ENCODE measurements at places on chromosomes 5 and 9.

DNA sequence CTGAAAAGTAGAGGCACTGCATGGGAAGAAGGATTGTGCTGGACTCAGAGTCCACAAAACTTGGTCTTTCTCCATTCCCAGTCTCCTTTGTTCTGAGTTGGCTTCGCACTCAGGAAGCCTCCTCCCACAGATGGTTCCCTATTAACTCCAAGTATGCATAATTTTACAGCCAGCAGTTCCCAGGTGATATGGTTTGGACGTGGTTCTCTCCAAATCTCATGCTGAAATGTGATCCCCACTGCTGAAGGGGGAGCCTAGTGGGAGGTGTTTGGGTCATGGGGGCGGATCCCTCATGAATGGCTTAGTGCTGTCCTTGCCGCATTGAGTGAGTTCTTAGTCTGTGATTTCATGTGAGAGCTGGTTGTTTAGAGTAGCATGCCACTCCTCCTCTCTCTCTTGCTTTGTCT, 86.6 kb downstream of the FEM1C start:
- DNase-seq: no peak

DNA sequence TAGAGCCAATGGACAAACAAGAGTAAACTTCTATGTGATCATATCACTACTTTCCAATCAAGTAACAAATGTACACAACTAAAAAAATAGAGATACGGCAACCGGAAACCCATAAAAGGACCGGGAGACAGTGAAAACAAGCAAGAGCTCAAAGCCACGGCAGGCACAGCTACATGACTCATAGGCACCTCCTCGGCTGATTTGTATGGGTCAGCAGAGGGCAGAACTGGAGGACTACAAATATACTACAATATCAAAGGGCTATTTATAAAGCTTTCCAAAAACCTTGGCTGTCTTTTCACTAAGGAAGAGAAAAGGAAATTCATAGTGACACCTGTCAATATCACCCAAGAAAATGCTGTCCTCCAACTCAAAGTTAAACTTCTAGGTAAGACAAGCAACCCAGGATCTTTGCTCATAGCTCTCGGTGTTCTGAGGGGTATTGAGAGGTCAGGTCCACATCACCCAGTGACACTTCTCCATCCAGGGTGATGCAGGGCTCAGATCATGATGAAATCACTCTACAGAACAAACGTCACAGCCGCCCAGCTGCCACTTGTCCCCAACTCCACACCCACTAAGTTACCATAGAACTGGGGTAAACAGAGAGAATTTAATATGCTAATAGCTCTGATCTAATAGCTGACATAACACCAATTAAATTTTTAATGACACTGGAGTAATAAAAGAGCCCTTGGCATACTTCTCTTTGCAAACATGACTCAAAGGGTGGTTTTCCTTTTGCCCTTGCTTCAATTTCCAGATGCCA, 41.3 kb downstream of the PFDN1 start:
- peak; percentile 92 for DNase-seq

DNA sequence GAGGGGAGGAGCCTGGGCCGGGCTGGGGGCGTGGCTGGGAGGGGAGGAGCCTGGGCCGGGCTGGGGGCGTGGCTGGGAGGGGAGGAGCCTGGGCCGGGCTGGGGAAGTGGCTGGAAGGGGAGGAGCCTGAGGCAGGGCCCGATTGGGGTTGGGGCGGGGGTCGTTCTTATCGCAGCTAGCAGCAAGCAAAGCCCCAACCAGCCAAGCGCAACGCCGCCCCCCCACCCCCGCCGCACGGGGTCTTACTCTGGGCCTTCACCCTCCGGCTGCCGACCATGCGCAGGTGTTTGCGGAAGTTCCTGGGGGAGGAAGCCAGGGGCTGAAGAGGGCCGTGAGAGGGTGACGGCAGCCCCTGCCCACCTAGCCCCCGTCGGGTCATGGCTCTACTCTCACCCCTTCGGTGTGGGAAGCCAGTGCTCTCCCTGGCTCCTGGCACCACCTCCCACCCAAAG, 5.0 kb downstream of the NSMF start:
- DNase-seq: no peak

DNA sequence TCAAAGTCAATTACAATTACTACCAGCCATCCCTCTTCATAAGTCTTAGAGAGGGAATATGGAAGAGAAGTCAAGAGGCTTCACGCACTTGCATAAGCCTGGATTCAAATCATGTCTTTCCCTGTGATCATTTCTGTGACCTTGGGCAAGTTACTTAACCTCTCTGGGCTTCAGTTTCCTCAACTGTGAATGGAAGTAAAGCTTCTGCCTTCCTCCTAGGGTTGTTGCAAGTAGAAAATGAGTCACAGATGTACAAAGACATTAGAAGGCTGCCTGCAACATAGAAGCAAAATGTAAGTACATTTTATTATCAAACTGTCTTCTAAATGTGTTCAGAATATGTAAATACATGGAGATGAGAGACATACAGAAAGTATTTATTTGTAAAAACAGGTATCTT, 42.3 kb upstream of the SEMA6A start:
- DNase-seq: no peak

DNA sequence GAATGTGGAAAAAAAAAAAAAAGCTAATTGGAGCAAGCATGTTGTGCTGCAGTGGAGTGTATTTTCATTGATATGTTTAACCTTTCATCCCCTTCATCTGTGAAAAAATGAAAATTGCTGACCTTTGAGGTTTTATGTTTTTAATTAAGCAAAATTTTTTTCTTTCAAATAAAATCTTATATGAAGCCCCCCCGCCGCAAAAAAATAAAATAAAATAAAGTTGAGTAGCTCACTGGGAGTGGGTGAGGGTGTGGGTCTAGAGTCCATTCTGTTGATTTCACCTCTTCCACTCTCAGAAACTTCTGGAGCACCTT, 43.3 kb downstream of the TEK start:
- DNase-seq: no peak

DNA sequence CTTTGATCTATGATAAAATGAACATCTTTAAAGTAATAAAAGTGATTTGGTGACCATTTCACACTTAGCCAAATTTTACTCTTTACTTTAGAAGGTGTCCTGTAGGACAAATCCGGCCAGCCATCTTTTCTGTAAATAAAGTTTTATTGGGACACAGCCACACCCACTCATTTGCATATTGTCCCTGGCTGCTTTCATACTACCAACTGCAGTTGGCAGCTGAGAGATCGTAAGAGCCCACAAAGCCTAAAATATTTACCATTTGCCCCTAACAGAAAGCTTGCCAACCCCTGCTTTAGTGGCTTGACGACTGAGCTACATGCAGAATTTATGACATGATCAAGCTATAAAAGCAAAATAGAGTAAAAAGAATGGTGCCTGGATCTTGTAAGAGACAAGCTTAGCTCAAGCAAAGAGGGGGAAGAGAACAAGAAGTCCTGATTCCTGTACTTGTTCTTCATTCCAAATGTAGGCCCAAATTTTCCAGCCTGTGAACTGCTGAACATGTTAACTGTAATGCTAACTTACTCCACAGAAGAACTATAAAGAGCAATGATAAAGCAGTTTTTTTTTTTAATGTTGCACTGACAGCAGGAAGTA, 7.4 kb upstream of the FBXO10 start:
- DNase-seq: no peak

DNA sequence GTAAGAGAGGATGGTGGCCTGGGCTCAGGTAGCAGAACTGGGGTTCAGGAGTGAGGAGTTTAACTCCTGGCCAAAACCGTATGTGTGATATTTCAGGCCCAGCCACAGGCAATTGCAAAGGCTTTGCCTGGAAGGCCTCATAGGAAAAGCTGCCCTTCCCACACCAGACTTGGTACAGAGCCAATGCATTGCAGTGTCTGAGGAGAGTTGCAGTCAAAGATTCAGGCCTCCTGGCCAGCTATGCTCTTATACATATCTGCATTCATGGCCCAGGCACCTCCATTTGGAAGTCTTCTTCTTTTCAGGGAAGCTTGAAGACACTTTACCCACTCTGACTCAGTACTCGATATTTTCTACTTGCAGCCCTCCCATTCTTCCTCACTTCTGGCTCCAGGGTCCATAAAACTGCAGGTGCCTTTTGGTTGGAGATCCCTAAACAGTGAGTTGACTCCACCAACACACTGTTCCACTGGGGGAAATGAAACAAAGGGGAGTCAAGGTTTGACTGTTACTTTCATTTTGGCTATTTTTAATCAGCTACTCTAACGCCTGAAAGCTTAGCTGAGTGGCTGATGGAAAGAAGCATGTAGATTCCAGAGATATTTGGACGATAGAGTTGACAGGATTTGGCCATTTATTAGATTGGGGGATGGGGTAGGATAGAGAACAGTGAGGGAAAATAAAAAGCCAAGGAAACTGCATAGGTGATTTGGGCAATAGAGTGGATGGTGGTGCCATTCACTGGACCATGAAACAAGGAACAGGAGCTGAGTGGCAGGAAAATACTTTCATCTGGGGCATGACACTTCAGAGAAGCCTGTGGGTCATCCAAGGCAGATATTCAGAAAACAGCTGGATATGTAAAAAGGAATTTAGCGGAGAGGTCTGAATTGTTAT, 30.6 kb upstream of the IL33 start:
- DNase-seq: peak; percentile 9

GRCh38 chr9:116800885-116801284, 113.8 kb downstream of the TRIM32 start:
- no peak for DNase-seq

- DNase-seq: no peak
These were observed at the start of gene WNK2 for GRCh38 chr9:93183663-93184431. WNK2 (plus strand) TSS chr9:93184139; CDS start chr9:93184930, 791 bp downstream.

GRCh38 chr9:120383611-120383998, 196.4 kb downstream of the CDK5RAP2 start:
- DNase-seq: no peak

GRCh38 chr9:110751971-110752370, 83.4 kb downstream of the MUSK start:
- DNase-seq: no peak

DNA sequence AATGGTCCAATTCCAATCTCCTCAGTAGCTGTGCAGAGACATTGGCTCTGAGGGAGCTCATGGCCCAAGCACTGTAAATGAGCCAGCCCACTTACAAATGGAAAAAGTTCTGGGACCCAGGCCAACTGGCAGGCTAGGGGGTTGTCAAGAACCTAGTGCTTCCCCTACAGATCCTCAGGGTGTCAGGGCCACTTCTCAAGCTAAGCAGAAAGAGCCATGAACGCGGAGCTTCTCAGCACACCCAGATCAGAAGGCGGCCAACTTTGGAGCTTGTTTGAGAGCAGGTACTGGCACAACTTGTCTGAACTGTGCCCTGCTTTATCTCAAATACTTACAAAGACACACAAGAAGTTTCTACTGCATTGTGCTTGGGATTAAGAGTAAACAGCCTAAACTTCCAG, 17.5 kb downstream of the TLE1 start:
- DNase-seq: no peak

DNA sequence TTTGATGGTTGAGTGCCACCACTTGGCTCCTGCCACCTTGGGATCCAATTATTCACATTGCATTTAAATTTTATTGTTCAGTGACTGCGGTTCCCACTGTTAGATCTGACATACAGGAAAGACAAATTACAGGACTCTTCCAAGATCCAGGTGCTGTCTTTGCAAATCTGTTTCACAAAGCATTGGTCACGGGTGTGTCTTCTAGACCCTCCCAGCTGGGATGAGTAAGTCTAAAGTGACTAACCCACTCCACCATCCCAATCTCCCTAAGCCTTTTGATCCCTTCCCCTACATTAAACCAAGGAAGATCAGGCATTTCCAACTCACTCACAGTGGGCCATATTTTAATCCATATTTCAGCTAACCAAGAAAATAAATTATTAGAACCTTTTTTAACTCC, 1016.3 kb upstream of the CTNND2 start:
- no peak for DNase-seq

GRCh38 chr5:90293931-90294330, 115.6 kb downstream of the CETN3 start:
- peak; percentile 1 for DNase-seq

- no peak for DNase-seq
These were observed 31.0 kb upstream of the FSD1L start for GRCh38 chr9:105416840-105417239.

DNA sequence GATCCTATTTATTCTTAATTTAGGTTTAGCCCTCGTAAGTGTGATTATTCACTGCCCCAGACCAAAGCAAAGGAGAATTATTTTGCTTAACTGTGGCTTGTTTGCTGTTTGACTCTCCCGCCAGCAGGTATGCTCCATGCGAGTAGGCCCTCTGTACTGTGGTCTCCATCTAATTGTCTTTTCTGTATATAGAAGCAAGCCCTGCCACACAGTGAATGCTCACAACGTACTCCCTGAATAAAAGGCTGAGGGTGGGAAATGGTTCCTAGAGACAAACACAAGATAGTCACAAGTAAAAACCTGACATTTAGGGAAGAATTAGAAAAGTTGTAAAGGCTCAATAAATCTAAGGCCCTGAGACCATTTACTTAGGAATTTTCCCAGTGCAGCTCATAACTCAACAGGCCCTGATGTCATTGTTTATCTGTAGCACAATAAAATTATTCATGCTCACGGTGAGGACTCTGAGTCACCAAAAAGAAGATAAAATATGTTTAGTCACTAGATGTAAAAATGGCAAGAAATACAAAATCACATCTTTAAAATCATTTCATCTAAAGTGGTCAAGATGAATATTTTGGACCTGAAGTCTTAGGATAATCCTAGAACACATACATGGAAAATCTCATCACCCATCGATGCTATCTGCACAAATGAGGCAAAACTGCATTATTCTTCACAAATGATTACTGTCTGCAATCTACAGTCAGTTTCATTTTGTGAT, 473.2 kb downstream of the ENC1 start:
- peak; percentile 90 for DNase-seq

DNA sequence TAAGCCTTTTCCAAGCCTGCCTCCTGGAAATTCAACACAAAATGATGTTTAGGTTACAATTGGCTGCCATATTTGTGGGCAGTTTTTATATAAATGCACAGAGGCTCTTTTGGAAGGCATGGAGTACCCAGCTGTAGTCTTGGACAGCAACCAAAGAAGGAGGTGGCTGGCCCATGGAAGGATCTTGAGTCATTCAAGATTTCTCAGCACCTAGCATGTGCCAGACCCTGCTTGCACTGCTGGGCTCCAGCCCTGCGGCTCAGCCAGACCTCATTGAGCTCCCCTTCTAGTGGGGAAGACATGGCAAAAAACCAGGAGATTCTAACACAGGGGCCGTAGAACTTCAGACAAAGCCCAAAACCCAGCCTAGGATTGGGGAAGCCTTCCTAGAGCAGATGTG, 22.1 kb downstream of the JADE2 start:
- peak; percentile 77 for DNase-seq

- DNase-seq: no peak
These were observed 43.8 kb downstream of the ACTL7B start for GRCh38 chr9:108811944-108812343.

- DNase-seq: no peak
These were observed 95.7 kb upstream of the BASP1 start for GRCh38 chr5:17121776-17122175.

DNA sequence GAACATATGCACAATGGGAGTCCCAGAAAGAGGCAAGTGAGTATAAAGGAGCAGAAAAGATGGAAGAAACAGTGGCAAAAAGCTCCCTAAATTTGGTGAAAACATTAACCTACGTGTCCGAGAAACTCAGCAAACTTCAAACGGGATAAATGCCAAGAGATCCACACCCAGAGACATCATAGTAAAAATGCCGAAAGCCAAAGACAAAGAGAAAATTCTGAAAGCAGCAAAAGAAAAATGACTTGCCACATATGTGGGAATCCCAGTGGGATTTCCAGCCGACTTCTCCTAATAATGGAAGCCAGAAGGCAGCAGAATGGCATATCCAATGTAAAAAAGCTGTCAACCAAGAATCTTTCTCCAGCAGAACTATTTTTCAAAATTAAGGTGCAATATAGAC, 101.2 kb downstream of the ADAMTS2 start:
- DNase-seq: no peak

- no peak for DNase-seq
These were observed 67.6 kb downstream of the ZSWIM6 start for GRCh38 chr5:61399679-61400078.
